ENCODE measurements at places on chromosomes 7 and 10.
A peak's percentile ranks its signal among the peaks of the same experiment; 100 is the strongest.

DNA sequence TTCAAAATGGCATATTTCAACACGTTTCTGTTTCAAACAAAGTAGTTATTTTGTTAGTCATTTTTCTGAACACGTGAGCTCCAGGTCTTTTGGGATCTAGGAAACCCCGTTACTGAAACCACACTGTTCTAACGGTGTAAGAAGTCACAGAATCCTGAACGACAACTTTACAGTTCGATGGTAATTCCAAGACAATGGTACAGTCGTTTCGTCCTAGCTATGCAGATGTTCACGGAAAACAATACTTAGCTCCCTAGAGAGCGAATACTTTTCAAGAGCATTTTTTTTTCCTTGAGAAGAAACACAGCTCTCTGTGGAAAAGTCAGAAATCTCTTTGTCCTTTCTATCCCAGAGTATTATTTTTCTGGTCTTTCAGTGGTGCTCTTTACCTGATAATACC, 254.1 kb downstream of the ADARB2 start:
- no peak for DNase-seq

DNA sequence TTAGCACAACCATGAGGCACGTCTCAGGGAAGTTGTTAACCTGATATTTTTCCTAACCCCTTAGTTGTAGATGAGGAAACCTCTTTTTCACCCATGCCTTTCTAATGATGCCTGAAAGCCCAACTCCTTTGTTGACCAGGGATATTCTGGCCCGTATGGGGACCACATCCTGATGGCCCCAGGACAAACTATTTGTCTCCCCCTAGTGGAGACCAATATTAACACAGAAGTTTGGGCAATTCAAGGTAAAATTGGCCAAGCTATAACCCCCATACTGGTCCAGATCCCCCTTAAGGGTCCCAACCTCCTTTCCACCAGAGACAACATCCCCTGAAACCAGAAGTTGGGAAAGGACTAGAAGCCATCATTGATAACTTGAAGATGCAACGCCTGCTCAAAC, 893.3 kb downstream of the SORCS1 start:
- no peak for DNase-seq

- DNase-seq = no peak
These were observed 43.1 kb downstream of the DENND2A start for GRCh38 chr7:140597428-140597949.

GRCh38 chr10:124005091-124005490, 88.3 kb downstream of the CHST15 start:
- no peak for DNase-seq

GRCh38 chr10:122176232-122177213, 94.6 kb upstream of the BTBD16 start:
- DNase-seq = no peak

GRCh38 chr7:19060761-19061259, 56.6 kb downstream of the TWIST1 start:
- no peak for DNase-seq

DNA sequence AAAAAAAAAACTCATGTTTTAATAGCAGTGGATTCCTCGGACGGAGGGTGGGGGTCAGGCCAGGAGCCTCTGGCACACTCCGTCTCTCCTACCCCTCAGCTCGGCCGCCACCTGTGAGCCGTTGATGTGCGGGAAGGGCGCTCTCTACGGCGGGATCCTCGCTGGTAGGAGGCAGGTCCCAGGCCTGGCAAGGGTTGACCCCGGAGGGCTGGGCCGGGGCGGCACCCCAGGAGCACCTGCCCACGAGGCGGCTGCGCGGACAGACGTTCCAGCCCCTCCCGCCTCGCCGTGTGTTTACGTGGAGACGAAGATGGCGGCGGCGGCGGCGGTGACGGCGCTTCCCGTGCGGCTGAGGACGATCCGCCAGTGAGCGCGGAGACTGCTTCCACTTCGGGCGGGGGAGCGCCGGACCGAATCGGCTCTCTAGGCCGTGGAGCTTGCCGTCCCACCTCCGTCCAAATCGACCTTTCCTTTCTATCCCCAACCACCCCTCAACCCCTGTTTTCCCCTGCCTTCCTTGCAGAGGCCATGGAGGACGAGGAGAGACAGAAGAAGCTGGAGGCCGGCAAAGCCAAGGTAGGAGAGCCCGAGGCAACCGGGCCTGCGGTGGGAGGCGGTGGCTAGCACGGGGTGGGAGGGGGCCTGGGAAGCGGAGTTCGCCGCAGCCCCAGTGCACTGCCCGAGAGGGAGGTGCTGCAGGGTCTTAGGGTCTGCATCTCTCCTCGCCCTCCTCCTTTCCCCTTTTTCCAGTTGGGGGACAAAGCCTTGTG, at the start of gene AKAP9:
TSS of gene AKAP9 (plus strand) at position 291 of the 770 bp plus-strand sequence. CDS start at position 529, 238 bp downstream.
- peak; percentile 90 for DNase-seq

- no peak for DNase-seq
These were observed 94.2 kb downstream of the ST7 start for GRCh38 chr7:117047496-117047895.

- peak; percentile 49 for DNase-seq
These were observed 46.5 kb downstream of the DLD start for GRCh38 chr7:107937531-107937930.

DNA sequence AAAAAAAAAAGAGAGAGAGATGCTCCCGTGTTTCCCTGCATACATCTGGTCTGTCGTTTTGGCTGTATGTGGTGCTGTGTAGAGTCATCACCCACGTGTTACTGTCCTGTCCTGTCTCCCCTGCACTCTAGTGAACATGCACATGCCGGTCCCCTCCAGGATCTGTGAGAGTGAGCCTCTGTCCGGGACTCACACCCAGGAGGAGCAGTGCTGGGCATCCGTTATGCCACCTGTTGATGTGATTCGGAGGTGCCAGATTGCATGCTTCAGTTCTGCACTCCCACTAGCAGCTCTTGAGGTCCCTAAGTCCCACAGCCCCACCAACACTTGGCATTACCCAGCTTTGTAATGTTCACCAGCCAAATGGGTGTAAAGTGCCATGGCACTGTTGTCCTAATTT, 16.4 kb downstream of the GHRHR start:
- DNase-seq = no peak

- DNase-seq = no peak
These were observed 130.9 kb downstream of the NXPH1 start for GRCh38 chr7:8564281-8564680.

DNA sequence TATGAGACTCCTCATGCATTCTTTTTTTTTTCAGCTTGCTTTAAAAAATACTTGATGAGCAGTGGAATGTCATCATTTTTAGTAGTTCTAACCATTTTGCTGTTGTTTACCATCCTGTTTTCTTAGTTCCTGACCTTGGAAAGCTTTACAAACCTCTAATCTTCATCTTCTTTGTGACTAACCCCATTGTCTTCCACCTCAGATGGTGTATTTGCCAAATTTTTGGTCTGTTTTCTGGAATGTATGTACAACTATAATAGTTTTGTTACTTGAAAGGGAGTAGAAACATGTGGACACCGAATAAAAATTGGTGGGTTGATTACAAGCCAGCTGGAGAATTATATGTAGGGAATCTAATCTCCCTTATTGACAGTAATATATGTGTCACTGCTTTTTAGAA, 172.7 kb downstream of the SND1 start:
- no peak for DNase-seq

GRCh38 chr10:89521368-89521767, 14.0 kb downstream of the SLC16A12 start:
- no peak for DNase-seq

DNA sequence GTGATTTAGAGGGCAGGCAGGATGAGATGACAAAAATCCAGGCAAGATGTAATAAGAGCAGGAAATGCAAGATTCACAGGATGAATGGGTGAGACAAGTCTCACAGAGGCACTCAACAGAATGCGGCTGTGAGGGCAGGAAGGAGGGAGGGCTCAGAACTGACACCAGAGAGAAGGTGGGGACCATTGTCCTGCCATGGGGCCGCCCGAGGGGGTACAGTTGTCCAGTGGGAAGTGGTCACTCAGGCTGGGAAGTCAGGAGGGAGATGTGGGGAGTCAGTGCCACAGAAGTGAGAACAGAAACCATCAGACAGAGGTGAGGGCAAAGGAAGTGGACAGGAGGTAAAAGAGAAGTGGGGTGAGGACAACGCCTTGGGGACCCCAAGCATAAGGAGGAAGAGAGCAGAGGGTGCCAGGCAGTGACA, 8.9 kb downstream of the HIP1 start:
- no peak for DNase-seq

DNA sequence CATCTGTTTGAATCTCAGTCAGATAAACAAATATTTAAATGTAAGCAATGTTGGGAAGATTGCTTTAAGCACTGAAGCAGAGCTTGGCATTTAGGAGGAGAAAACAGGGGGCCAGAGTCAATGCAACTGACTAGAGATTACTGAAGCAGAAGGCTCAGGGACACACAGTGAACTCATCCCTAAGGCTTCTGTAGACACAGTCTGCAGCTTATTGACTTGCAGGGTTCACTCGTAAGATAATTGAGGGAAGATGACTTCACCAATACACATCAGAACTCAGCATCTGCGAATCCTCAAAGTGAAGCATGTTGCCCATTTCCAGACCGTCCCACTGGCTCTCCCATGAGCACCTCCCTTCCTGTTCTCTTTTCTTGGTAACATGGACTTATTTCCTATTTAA, 363.4 kb upstream of the PFKP start:
- no peak for DNase-seq

DNA sequence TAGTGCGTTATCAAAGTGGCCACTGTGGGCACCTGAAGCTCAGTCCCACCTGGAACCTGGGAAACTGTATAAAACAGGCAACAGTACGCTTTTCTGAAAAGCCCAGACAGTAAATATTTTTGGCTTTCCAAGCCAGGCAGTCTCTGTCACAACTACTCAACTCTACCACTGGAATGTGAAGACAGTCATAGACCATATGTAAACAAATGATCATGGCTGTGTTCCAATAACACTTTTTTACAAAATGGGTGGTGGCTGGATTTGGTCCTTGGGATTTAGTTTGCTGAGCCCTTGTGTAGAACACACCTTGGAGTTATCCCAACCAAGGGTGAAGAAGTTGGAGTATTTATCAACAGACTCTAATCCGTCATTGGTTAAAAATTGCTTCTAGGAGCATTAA, 259.9 kb downstream of the SKIDA1 start:
- no peak for DNase-seq

DNA sequence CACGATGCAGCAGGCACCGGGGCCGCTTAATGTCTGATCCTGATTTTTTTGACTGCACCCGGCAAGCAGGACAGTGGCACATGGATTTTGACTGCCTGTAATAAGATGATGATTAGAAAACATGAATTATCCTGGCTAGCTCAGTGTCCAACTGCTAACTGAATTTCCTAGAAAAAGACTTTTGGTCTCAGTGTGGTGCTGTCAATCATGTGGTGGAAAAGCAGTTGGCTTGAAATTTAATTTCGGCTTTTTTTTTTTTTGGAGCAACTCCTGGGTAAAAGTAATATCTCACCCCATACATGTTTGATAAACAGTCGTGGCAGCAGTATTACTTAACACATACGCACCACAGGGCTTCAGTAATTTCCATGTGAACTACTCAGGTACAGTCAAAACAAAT, 227.7 kb downstream of the FANK1 start:
- DNase-seq = no peak

GRCh38 chr10:22550732-22551131, 163.6 kb downstream of the PIP4K2A start:
- DNase-seq = peak; percentile 77

DNA sequence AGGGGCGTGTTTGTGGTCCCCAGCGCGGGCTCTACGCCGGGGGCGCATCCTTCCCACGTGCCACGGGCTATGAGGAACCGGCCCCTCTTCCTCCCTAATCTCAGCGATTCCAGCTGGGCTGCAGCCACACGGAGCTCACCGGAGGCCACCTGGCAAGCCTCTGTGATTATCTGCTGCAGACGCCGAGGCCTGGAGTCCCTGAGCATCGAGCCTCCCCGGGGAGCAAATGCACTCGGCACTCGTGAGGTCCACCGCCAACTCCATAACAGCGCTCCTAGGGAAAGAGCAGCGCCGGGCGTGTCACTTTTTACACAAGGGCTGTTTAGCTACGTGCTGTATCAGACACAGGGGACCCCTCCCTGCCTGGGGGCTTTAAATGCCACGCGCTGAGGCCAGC, 101.2 kb downstream of the DYNC2I1 start:
- DNase-seq = peak; percentile 14

GRCh38 chr7:147103224-147103623, 986.6 kb downstream of the CNTNAP2 start:
- no peak for DNase-seq

DNA sequence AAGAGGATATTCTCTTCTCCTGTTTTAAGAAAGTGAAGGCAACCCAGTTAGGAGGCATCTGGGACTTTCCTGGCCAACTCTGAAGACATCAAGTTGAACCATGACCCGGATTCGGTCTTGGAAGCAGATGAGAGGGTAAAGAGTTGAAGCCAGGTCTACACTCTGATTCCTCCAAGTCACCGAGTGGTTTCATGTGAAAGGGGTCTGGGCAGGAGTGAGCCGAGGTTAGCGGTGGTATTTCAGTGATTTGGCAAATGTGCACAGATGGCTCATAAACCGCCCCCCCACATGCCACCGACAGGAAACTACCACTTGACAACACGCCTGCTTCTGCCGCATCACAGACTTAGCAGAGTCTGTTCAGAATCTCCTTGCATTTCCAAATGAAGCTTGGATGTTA, 11.4 kb upstream of the REPIN1 start:
- peak; percentile 86 for DNase-seq
